ENCODE measurements at places on chromosomes 3 and 15.

DNA sequence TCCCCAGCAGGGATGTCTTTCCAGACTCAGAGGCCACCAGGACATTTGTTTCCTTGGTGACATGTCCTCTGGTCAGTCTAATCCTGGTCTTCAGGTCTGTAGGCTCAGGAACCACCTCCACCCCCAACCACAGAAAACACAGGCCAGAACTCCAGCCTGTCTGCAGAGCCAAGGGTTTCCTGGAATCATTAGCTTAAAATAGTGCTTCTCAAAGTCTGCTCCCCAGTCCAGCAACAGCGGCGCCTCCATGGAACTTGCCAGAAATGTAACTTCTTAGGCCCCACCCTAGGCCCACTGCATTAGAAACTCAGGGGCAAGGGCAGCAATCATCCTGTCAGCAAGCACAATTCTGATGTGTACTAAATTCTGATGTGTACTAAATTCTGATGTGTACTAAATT, 20.0 kb downstream of the SLC28A1 start:
- DNase-seq, result no peak

DNA sequence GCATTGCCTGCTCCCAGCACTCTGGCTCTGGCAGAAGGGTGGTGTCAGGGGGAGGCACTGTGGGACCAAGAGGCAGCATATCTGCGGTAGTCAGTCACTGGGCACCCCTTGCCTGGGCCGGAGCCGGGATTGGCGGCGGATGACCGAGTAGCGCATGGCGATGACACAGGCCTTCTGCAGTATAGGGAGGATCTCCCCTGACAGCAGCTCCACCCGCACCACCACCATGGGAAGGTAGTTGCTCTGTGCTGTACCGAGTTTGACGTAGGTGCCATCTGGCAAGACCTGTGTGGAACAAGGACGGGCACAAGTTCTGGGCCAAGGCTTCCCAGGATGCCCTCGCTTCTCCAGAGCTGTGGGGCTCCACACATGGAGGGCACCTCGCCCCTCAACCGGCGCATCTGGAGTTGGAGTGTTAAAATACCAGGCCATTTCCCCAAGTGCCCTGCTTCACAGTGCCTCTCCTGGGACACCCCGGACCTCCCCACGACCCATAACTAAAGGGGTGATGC, 6.6 kb downstream of the ACOX2 start:
- no peak for DNase-seq

DNA sequence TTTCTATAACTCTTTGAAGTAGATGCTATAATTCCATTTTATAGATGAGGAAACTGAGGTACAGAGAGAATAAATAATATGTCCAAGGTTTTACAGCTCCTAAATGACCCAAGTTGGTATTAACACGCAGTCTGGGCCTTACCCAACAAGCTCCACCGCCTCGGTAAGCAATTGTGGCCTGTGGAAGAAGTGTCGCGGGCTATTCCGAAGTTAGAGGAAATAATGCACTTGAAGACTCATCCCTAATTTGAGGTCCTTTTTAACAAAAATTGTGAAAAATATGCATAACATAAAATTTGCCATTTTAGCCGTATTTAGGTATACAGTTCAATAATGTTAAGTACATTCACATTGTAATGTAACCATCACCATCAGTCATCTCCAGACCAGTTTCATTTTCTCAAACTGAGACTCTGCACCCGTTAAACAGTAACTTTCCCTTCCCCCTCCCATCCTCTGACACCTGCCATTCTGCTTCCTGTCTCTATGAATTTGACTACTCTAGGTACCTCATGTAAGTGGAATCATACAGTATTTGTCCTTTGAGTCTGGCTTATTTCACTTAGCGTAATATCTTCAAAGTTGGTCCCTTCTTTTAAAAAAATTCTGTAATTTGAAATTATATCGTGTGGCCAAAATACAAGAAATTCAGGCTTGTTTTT, 18.2 kb downstream of the IDH3A start:
- DNase-seq, result peak; percentile 14

- DNase-seq, result no peak
Observed at GRCh38 chr3:174529298-174529697, 329.8 kb upstream of the NAALADL2 start.

GRCh38 chr15:50556642-50557371, 10.3 kb upstream of the USP50 start:
- no peak for DNase-seq

DNA sequence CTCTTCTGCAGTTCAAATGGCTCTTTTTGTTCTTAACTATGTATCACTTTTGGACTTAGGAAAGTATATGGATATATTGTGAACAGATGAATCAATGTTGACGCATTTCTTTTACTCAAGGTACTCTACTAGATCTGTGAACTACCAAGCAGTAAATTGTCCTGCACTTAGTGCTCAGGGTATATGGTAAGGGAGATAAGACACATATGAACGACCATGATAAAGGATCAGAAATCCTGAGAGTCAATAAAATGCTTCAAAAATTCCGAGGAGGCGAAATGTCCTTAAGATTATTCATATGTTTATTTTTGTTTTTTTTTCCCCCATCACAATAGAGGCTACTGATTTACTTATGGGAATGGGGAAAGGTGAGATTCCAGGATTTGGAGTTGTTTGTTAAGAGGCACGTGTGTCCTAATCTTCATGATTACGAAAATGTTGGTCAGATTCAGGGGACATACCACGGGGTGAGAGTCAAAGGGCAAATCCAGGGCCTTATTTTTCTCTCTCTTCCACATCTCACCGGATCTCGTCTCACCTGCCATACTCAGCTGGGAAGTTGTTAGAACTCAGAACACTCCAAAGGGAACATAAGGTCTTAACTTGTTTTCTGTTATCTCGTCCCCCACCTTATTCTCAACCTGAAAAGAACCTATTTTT, 475.1 kb upstream of the TBL1XR1 start:
- no peak for DNase-seq

- peak; percentile 3 for DNase-seq
Observed at GRCh38 chr3:192727032-192727847, at the start of gene FGF12. Gene FGF12 (minus strand): TSS chr3:192727541.

DNA sequence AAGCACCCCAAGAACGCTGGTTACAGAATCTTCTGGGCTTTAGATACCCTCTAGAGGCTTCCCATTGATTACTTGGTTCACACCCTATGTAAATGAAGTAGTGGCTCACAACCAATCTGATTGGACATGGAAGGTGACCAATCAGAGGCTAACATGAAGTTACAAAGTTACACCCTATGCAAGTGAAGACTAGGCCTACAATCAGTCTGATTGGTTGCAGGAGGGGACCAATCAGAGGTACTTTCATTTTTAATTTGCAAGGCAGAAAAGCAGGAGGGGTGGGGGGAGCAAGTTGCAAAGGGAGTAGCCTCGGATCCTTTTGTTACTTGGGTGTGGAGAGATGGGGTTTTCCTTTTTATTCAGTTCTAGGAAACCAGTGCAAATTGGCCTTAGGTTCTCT, 11.1 kb upstream of the RTP2 start:
- no peak for DNase-seq

- DNase-seq, result peak; percentile 14
Observed at GRCh38 chr3:190883973-190884832, 21.7 kb upstream of the GMNC start.

GRCh38 chr15:29322415-29322814, 52.8 kb upstream of the NSMCE3 start:
- no peak for DNase-seq

DNA sequence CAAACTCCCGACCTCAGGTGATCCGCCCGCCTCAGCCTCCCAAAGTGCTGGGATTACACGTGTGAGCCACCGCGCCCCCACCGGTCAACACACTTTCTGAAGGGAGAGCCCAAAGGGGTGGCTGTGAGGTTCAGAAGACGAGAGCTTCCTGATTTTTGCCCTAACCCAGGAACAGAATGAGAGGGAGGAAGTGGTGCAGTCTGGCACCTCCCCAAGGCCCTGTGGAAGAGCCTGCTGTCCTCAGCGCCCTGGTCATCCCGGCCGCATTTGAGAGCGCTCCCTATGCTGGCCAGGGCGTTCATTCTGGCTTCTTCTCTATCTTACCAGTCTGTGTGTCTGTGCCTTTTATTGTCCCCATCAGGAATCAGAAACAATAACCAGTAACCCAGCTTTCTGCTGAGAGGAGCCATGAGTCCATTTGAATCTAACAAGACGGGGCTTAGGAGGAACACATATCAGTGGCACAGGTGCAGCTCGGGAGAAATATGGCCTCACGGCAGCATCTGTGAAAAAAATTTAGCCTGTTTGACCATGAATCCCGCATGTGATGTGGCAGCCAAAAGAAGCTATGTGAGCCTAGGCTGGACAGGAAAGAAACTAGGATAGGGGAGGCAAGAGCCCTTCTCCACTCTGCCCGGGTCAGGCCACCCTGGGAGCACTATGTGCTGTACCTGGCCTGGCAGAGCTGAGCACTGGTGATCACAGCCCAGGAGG, 12.9 kb downstream of the BDH1 start:
- no peak for DNase-seq
